ENCODE measurements at places on chromosomes 1 and 21.

DNA sequence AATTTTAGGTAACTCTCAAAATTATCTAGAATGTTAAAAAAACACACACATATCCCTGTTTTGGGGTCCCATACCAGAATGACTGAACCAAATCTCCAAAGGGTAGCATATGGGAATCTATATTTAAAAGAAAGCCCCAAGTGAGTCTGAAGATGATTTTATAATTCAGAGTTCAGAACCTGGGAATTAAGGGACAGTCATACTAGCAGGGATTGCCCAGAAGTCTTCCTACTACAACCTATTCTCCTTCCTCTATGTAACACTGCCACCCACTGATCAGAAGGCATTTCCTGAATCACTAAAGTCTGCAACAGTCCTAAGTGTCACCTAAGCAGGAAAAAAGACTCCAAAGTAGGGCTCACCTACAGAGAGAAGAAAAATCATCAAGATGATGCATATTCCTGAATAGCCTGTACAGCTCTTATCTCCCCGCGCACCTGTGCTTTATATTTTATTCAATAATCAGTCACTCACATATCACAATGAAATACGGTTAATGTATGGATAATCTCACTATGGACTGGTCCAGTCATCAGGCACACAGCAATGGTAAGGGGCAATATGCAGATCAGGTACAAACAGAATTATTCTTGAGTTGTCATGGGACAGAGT, 4.9 kb downstream of the RGS1 start:
- DNase-seq: no peak

DNA sequence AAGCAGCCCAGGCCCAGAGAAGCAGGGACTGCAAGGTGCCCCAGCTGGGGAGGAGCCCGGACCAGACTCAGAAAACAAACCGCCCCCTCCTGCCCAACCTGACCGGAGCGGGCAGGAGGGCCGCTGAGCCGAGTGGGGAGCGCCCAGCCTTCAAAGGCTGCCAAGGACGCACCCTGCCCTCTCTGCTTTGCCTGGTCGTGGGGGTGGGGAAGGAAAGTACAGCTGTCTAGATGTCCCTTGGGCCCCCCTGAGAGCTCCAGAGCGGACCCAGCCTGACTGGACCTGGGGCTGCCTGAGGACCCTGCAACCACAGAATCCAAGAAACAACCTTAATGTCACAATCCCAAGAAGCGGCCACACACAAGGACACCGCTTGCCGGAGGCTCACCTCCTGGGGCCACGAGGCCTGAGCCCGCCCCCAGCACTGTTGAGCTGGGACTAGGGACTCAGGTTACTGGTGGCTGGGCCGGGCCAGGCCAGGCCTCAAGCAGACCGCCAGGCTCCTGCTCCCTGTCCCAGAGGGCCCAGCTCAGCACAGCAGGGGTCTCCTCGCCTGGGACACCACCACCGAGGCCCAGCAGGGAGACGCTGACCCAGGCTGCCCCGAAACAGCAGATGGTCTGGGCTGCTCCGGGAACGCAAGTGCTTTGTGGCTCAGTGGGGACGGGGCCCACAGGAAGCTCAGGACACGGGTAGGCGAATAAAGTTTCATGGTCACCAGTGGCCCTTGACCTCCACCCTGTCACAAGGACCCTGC, 1.4 kb downstream of the DVL1 start:
- no peak for DNase-seq

GRCh38 chr1:24673341-24673740, 30.2 kb downstream of the SRRM1 start:
- no peak for DNase-seq

DNA sequence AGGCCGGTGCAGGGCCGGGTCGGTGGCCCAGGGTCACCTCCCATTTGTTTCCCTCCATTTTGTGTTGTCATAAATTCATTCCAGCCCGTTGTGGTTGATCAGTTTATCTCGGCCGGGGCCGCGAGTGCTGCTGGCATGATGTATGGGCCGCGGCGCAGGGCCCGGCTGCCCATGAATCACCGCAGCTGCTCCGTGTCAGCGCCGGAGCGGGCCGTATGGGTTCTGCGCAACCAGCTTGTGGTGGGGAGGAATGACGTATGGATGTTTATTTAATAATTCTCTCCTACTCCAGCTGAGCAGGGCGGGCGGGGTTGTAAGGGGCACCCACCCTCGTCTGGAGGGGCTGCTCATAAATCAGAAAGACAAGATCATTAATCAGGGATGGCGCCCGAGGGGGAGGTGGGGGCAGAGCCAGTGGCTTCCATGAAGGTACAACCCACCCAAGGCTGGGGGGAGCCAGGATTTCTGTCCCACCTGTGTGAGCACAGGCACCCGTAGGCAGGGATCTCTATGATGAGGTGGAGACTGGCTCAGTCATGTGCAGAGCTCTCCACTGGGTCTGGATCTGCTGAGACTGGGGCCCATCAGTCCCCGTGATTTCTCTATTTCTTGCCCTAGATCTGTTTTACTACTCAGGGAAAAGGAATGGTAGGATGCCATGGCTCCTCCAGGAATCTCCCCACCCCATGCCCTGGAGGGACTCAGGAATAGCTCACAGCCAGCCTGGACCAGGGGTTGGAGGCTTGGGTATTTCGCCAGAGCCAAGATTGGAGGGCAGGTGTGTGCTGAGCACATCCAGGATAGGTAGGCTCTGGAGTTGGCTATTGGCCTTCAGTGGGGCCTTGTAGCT, 27.8 kb downstream of the TMEM53 start:
- no peak for DNase-seq

DNA sequence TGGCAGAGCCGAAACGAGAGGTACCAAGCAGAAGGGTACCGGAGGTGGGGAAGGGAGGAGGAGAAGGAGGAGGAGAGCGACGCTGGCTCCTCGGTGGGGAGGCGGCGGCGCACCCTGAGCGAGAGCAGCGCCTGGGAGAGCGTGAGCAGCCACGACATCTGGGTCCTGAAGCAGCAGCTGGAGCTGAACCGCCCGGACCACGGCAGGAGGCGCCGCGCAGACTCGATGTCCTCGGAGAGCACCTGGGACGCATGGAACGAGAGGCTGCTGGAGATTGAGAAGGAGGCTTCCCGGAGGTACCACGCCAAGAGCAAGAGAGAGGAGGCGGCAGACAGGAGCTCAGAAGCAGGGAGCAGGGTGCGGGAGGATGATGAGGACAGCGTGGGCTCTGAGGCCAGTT, 32.4 kb downstream of the STYXL2 start:
- DNase-seq: no peak

GRCh38 chr1:200332716-200333115, 77.1 kb downstream of the ZNF281 start:
- no peak for DNase-seq

GRCh38 chr1:170881268-170882265, 53.8 kb upstream of the MROH9 start:
- DNase-seq: no peak

- no peak for DNase-seq
These were observed 13.5 kb downstream of the KCNN3 start for GRCh38 chr1:154856544-154856943.
